NCI-H1105 treated with DMSO at 0.1 percent for 48 hours (cell line): ENCODE measurements at places on chromosomes 13 and 19.
A peak's percentile ranks its signal among the peaks of the same experiment; 100 is the strongest.

- DNase-seq, result no peak
These were observed 5.8 kb upstream of the B9D2 start for GRCh38 chr19:41369769-41370168.

GRCh38 chr13:33107361-33107760 lies 91.1 kb downstream of the KL start:
- no peak for DNase-seq

- DNase-seq, result no peak
These were observed 119.0 kb upstream of the KLF12 start for GRCh38 chr13:74253161-74253560.

DNA sequence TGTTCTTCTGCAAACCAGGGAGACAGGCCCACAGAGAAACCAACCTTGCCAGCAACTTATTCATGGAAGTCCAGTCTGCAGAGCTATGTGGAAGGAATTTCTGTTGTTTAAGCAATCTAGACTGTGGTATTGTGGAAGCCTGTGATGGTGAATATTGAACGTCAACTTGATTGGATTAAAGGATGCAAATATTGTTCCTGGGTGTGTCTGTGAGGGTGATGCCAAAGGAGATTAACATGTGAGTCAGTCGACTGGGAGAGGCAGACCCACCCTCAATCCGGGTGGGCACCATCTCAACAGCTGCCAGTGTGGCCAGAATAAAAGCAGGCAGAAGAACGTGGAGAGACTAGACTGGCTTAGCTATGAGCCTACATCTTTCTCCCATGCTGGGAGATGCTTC lies 606.0 kb downstream of the EFNB2 start:
- DNase-seq, result no peak

- DNase-seq, result peak; percentile 88
These were observed 109.2 kb downstream of the SGCG start for GRCh38 chr13:23289917-23290357.

DNA sequence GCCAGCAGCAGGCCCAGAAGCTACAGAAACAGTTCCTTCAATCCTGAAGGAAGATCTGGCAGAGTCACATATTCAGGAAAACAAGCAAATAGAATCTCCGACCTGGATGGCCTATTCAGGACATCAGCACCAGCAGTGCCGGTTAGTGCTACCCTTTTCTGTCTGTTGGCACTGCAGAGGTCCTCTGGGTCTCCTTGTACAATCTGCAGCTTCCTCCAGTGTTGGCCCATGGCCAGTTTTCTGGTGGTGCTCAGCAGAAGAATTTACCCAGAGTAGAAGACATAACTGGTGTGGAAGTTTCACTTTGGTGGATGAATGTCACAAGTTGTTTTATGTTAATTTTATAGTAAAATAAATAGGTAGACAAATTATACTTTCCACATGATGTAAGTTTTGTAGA lies 498.1 kb downstream of the COG6 start:
- no peak for DNase-seq

GRCh38 chr13:96216543-96216942 lies 126.6 kb downstream of the HS6ST3 start:
- DNase-seq, result no peak

GRCh38 chr13:45142440-45143345 lies 22.4 kb downstream of the GTF2F2 start:
- DNase-seq, result no peak

DNA sequence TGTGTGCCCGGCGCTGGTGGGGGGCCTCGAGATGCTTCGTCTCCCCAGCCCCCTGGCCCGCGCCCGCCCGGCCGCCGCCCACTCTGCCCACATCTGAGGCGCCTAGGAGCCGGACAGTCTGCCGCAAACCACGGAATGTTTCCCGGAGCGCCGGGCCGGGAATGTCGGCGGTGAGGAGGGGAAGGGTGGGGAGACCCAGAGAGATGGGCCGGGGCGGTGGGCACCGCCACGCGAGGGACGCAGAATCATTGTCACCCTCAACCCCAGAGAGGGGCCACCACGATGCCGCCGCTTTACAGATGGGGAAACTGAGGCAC lies 46.1 kb upstream of the NFIC start:
- DNase-seq, result no peak

- DNase-seq, result no peak
These were observed 13.1 kb upstream of the WTIP start for GRCh38 chr19:34468409-34468808.
